ENCODE measurements at places on chromosomes 16 and 17.

DNA sequence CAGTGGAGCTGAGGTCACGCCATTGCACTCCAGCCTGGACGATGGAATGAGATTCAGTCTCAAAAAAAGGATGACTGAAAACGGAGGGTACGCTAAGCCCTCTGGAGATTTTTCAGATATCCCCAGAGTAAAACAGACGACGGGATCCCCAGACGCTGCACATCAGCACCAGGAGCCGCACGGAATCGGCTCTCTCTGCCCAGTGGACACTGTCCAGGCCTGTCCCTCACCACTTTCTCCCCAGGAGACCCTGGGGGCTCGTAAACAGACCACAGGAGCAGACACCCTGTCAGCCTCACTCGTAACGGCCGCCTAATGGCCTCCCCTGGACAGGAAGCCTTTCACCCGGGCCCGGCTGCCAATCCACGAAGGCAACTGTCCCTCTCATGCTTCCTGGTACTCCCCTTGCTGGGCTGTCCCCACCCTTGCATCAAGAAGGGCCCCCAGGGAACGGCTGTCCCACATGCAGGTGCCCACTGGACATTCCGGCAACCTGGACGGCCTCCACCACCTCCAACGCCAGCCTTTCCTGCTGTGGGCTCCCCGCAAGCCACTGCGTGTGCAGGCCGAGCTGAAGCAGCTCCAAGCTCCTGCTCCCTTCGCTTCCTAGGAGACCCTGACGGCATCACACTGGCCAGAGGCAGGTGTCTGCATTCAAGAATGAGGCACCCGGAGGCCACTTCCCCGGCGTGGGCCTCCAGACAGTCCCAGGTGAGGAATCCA is 74.3 kb downstream of the TIMM22 start:
- DNase-seq = no peak

DNA sequence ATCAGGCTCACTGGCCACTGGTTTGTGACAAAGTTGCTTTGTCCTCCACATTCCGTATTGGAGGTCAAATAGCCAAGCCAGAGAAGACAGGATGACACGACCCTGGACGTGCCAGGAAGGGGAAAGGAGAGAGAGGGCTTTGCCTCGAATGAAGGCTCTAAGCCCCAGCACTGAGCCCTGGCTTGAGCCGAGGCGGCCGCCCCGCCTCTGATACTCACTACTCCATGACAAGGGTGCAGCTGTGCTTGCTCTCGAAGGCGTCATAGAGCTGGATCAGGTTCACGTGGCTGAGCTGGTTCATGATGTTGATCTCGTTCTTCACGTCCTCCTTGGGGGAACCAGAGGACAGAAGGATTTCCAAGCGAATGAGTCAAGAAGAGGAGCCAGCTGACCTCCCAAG is 19.3 kb downstream of the MYLK3 start:
- DNase-seq = no peak

DNA sequence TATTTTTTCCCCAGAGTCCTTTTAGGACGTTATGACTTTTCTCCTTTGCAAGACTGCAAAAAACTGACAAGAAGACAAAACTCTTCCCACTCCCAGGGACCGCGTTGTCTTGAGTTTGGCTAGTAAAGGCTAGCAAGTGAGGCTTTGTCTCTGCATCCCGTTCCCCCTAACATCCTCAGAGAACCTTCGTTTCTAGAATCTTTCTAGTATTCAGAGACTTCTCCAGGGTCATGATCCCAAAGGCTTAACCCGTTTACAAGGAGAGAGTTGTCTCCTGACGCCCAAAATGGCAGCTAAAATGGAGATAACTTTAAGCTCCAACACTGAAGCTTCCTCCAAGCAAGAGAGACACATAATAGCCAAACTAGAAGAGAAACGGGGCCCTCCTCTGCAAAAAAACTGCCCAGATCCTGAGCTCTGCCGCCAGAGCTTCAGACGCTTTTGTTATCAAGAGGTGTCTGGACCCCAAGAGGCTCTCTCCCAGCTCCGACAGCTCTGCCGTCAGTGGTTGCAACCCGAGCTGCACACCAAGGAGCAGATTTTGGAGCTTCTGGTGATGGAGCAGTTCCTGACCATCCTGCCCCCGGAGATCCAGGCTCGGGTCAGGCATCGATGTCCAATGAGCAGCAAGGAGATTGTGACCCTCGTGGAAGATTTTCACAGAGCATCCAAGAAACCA is 843 bp downstream of the ZNF174 start:
- DNase-seq = no peak

- no peak for DNase-seq
Observed at GRCh38 chr17:33019161-33019890, 27.7 kb downstream of the SPACA3 start.

All from NK-92 treated with Interleukin-12 subunit alpha and Interleukin-12 subunit beta, amount 100 ng/mL, for 24 hours (cell line).